Type B pancreatic cell (in vitro differentiated cells): ENCODE measurements at places on chromosomes 3 and 15.

GRCh38 chr3:8653800-8654408 lies 9.3 kb upstream of the SSUH2 start:
- no peak for DNase-seq

DNA sequence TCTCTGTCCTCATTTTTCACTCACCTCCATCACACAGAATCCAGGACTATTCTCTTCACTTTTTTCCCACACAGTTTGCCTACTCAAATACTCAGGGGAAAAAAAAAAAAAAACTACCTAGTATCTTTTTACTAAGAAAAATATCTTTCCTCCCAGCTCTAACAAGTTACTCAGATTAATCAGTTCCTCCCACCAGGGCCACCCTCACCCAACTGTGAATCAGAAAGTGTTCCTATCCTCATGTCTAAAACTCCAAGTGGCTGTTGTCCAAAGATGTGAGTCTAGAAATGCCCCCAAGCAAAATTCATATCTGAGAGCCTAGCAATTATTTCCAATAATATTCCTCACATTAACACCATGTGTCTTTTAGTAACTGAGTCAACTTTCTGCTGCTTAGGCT lies 268.0 kb downstream of the ERC2 start:
- no peak for DNase-seq

DNA sequence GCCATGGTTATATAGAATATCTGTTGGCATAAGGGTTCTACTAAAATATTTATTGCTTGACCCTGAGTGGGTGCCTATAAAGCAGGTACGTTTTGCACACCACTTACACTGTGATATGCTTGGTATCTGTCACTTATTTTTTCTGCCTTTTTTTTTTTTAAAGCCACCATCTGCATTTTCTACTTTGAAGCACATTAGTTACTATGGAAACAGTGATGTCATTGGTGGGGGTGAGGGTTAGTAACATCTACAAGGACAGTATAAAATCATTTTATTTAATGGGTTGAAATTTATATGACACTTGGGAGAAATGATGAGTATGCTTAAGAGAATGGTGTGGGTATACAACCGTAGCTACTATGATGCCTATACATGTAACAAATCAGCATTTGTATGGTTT lies 25.6 kb downstream of the SLCO3A1 start:
- DNase-seq = no peak

DNA sequence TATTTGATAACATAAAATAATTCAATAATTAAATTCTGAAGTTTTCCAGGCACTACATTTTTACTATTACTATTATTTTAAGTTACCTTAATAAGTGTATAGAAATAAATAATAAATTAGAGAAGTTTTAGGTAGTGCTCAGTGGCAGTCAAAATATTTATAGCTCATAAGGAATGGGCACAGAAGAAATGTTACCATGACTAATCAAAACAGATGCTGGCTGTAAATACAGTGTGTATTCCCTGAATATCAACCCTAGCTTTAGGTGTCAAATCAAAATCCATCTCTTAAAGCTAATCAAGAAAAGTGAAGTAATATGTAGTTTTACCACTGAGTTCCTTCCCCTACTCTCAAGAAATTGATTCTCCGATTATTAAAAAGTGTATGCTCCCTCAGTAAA lies 35.5 kb downstream of the ZBTB20 start:
- DNase-seq = no peak

DNA sequence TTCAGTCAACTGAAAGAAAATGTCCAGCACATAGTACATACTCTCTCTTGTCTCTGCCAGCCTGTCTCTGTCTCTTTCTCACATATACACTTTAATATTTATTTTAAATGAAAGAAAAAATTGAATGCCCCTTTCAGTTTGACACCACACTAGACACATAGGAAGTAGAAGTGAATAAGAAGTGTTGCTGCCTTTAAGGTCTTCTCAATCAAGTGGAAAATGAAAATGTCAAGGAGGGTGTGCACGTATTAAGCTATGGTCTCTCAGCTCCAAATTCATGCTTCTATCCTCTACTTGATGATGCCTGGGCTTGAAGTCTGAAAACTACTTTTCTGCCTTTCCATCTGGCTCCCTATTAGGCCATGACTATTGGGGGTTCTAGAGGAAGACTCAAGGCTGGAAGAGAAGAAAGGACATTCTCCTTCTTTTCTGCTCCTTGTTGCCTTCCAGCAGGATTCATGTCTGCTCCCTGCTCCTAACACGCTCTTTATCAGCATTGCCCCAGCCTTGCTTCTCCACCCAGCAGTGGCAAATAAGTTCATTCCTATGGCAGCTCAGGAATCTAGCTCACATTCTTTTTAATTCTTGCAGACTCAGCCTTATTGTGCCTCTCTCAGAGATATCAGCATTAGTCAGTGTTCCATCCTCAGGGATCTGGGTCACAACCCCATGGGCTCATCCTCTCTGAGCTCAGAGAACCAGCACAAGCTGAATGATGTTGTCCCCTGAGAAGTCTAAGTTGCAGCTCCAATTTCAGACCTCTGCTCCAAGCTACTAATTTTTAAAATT lies 609.1 kb upstream of the GRM7 start:
- no peak for DNase-seq

- no peak for DNase-seq
These were observed 26.7 kb downstream of the NRROS start for GRCh38 chr3:196666001-196666867.

DNA sequence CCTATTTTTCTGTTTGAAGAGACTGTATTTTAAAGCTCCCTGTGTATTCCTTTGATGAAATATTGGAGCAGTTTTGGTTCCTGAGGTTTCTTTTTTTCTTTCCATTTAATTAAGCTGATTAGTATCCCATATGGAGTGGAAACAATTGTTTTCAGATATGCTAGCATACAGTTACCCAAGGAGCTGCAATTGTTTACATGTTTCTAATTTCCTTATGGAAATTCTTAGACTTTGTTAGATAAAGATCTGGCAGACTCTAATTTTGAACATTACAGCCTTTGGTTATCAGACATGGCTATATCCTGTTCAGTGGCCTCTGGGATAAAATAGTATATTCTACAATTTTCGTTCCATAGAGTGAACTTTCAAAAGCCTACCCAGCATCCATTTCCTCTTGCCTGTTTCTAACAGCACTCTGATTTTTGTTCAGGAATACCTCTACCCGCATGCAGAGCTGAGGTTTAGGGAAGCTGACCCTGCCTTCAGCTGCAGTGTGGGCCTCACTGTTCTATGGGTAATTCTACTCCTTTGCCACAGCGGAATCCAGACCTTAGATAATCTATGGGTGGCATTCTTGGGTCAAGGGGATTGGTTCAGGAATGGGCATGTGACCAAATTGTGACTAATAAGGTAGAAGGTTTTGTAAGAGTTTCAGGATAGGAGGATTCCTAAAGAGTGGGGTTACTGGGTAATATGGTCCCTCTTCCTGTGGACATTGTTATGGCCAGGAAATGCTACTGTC lies 161.1 kb upstream of the ANKRD28 start:
- DNase-seq = no peak

DNA sequence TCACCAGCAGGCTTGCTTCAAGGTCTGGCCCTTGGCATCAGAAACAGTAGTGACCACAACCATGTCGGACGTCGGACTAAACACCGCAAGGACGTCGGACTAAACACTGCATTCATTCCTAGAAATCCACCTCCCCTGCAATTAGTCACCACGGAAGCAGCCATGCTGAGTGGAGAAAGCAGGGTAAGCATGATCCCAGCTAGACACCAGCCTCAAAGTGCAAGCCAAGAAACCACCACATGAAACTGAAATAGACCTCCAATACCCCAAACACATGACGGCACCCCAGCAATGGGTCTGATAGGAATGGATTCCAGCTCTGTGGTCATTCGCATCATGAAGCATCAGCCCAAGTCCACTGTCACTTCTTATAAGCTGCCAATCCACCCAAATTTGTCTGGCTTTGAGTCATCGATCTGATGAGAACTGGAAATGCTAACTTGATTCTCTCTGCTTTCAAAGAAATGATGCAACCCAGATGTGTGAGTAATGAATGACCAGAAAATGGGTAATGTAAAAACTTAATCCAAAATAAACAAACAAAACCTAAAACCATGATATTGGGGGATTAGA lies 348.3 kb upstream of the TMCO5A start:
- no peak for DNase-seq

GRCh38 chr3:128320551-128321340 lies 145.9 kb downstream of the DNAJB8 start:
- DNase-seq = peak; percentile 50

GRCh38 chr3:114103858-114104257 lies 47.3 kb downstream of the QTRT2 start:
- no peak for DNase-seq

DNA sequence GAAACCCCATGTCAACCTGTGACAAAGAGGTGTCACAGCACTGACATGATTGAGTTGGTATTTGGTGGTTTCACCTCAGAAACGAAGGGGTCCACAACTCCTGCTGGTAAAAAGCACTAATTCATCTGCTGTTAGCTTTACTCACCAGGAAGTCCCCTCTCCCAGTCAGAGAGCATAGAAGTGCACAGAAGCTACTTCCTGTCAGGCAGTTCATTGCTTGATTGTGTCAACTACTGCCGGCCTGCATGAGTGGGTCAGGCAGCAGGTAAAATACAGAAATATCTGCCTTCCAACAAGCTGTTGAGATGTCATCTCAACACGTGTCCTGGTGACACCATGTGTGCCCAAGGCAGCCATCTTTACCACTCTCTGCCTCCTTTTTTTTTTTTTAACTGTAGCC lies 596.6 kb upstream of the NR2F2 start:
- no peak for DNase-seq

- no peak for DNase-seq
These were observed 94.4 kb downstream of the DNASE1L3 start for GRCh38 chr3:58116161-58116955.

DNA sequence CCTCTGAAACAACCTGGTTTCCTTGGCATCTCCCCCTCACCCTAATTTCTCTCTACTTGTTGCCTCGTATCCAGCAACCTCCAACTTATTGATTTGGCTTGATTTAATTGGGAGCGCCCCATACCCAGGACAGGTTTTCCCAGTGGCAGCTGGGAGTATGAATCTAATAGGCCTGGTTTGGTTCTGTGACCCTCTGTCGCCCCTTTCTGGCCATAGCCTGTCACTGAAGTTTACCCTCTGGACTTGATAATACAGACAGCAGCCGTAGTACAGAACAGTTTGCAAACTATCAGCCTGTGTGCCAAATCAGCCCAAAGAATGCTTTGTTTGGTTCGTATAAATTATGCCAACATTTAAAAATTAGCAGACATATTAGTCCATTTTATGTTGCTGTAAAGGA lies 525.1 kb upstream of the GOLIM4 start:
- no peak for DNase-seq

- DNase-seq = no peak
These were observed 2.1 kb downstream of the IDH2 start for GRCh38 chr15:90099868-90100831.

GRCh38 chr15:92954578-92954977 lies 54.5 kb downstream of the CHD2 start:
- DNase-seq = no peak

- no peak for DNase-seq
These were observed 179.9 kb downstream of the MCTP2 start for GRCh38 chr15:94411285-94411684.

GRCh38 chr3:24472358-24472757 lies 22.3 kb downstream of the THRB start:
- DNase-seq = no peak

DNA sequence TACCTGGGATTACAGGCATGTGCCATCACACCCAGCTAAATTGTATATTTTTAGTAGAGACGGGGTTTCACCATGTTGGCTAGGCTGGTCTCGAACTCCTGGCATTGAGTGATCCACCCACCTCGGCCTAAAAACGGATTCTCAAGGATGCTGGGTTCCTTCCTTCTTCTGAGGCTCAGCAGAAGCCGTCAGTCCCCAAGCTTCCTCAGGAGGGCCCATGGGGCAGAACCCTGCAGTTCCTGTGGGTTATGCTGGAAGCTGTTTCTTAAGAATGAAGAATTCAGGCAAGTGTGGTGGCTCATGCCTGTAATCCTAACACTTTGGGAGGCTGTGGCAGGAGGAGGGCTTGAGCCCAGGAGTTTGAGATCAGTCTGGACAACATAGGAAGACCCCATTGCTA lies 29.0 kb upstream of the ZNF710 start:
- no peak for DNase-seq

- no peak for DNase-seq
These were observed 400.4 kb upstream of the THBS1 start for GRCh38 chr15:39180483-39180933.

DNA sequence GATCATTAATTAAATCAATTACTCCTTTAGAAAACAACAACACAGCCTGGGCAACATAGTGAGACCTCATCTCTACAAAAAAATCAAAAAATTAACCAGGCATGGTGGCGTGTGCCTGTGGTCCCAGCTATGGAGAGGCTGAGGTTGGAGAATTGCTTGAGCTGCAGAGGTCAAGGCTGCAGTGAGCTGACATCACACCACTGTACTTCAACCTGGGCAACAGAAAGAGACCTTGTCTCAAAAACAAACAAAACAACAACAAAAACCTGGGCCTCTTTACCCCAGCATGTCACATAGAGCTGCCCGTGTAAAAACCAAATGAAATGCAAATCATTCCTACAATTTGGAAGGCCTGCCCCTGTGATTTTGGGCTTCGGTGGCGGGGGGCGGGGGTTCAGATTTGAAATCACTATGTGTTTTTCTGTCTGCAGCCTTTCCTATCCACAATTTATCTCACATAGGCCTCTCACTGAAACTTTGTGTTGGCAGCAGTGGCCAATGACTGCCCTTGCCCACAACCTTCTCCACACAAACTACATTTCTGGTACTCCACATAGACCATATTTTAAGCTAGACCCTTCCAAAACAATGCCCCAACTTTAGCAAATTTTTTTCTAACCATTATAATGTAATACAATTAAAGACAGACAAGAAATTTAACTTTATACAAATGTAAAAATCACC lies 6.5 kb downstream of the ADAM10 start:
- no peak for DNase-seq

- DNase-seq = no peak
These were observed 26.0 kb upstream of the UBE3A start for GRCh38 chr15:25464784-25465183.

DNA sequence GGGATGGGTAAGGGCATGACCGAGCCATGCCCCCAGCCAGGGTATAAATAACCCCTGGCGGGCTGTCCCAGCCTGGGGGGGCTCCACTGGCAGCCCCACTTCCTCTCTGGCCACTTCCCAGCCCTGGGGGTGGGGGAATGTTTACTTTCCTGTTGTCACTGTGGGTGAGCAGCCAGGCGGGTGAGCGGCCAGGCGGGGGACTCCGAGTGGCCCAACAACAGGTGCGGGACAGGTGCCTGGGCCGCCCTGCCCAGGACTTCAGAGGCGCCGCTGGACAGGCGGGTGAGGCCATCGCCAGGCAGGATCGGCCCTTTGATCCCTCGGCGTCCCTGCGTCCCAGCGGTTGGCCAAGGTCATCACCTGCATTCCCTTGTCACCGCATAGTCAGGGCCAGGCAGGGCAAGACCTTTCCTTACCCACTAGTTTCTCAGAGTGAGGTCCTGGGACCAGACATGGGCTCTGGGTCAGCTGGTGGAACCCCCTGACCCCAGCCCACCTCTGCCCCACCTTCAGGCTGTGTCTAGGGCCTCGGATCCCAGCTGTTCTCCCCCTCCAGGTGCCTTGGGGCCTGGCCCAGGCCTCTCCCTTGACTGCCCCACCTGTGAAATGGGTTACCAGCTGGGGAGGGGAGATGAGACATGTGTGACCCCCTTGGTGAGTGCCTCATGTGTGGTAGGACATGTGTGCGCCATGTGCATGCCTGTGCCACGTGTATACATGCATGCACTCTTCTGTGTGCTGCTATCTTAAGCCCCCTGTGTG lies 16.6 kb downstream of the SEMA3F start:
- no peak for DNase-seq

- DNase-seq = no peak
These were observed 33.4 kb downstream of the LINGO1 start for GRCh38 chr15:77599357-77599756.

GRCh38 chr3:15032650-15033049 lies 32.5 kb downstream of the MRPS25 start:
- no peak for DNase-seq
